Tracheal epithelial cell (primary cell): ENCODE measurements at places on chromosomes 2 and 18. TPM values are rescaled to one million over a fixed set of nuclear protein-coding genes. Genes with fewer than 3 reads are reported as not detected.

The EFR3B gene
- total RNA-seq = under 0.01 TPM in 1 of 2 replicates, not detected in the other

The SNTG2 gene
- not detected in 2 replicates for total RNA-seq

The NUP35 gene
- 15.9 and 19.8 TPM in 2 replicates for total RNA-seq

The TEKT4 gene
- total RNA-seq = not detected in 2 replicates

The LRATD1 gene
- total RNA-seq = 16.6 and 41.6 TPM in 2 replicates

The TAF4B gene
- 13.3 and 15.8 TPM in 2 replicates for total RNA-seq

The TMEM178A gene
- 0.43 TPM in 1 of 2 replicates, not detected in the other for total RNA-seq

The EFHD1 gene
- 1.2 TPM in 1 of 2 replicates, not detected in the other for total RNA-seq

The CCDC178 gene
- 1.1 TPM in 1 of 2 replicates, not detected in the other for total RNA-seq
